ENCODE measurements at places on chromosomes 5 and 9.

DNA sequence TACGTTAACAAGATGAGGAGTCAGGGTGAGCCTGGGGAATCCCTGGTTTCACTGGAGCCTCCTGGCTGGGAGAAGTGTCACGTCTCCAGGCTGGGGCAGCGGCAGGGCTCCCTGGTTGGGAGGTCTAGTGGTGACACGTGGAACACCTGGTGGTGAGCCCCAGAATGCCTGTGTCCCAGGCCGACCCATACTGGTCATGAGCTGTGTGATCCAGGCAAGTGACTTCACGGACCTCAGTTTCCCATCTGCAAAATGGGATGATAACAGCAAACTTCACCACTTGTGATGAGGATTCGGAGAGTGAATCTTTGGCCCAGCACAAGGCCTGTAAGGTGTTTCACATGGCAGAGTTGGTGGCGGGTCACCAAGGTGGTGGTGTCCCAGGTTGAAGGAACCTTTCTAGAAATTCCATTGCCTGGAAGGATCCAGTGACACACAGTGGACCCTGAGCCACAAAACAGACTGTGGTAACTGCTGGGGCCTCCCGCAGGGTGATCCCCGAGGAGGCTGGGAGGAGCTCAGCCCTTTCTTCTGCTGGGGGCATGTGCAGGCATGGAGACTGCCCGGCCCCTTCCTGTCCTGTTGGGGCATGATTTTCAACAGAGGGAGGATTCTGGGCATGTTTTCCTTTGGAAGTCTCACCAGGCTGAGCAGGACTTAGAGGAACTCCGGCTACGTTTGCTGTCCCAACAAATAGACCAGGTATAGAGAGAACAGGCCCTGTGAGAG lies 153.9 kb upstream of the IER5L start:
- no peak for DNase-seq

DNA sequence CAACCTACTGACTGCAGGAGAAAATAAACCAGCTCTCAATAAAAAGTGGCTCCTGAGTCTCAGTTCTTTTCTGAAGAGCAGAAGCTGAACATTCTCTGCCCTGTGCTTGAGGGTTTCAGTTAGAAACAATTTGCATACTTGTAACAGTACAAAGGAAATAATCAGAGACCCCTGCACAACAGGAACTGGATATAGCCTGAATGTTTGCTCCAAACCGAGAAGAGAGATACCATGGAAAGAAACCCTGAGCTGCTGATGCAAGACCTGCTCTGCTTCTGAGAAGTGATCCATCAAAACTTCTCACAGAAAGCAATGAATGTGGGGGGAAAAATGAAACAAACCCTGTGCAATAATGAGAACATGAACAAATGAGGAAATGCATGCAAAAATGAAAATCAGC lies 592.9 kb downstream of the SEMA5A start:
- DNase-seq: no peak

- DNase-seq: no peak
These were observed 589 bp downstream of the CKS2 start for GRCh38 chr9:89311346-89312221.

GRCh38 chr5:31408814-31409213 lies 123.1 kb downstream of the DROSHA start:
- no peak for DNase-seq

DNA sequence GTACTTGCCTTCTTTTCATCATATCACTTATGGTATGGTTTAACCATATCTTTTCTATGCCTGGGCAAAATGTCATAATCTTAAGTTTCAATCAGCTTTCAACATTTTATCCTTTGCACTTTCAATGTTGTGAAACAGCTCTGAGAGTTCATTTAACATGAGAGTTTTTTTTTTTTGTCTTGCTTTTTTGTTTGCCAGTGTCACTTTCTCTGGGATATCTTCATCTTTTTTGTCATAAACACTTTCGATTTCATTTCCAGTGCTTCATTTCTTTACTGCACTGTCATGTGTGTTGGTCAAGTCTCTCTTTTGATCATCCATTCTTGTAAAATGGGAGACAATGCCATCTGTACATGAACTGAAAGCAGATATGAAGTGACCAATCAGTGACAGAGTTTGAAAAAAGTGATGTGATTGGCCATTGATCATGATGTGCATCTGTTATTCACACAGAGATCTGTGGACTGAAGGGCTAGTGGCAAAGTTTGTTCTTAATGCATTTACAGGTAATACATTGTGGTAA lies 7.5 kb upstream of the POU5F2 start:
- no peak for DNase-seq

GRCh38 chr5:1668141-1668721 lies 131.4 kb downstream of the MRPL36 start:
- no peak for DNase-seq

DNA sequence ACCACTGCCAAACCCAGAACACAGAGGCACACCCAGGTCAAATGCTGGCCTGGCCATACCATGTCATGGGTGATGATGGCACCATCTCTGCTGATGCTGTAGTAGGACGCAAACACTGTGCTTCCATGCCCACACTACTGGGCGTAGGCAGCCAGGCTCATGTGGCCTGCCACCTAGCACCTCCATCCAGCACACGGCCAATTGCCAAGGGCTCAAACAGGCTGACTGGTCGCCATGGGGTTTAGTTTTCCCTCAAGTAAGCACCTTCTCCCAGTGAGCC lies 39.4 kb downstream of the BICD2 start:
- DNase-seq: no peak

GRCh38 chr5:53087621-53088121 lies 21.9 kb downstream of the MOCS2 start:
- no peak for DNase-seq

DNA sequence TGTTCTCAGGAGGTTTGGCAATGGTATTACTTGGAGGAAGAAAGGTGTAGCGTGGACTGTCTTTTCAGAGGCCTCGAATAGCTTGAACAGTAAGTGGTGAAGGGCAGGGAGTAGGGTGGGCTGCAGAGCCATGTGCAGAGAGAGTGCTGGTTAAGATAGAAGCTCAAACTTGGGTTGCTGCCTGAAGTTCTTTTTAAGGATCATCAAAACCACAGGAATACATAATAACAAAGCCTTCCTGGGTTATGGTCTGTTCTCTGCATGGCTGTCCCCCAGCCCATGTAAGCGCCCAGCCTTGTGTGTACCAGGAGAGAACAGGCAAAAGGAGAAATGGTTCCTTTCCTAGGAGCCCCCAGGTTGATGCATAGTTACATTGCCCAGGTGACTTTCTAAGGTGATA lies 43.9 kb downstream of the RCL1 start:
- no peak for DNase-seq

GRCh38 chr9:19381656-19382055 lies 1.6 kb upstream of the RPS6 start:
- DNase-seq: no peak

GRCh38 chr5:78293851-78294247 lies 649 bp downstream of the AP3B1 start:
- DNase-seq: no peak

DNA sequence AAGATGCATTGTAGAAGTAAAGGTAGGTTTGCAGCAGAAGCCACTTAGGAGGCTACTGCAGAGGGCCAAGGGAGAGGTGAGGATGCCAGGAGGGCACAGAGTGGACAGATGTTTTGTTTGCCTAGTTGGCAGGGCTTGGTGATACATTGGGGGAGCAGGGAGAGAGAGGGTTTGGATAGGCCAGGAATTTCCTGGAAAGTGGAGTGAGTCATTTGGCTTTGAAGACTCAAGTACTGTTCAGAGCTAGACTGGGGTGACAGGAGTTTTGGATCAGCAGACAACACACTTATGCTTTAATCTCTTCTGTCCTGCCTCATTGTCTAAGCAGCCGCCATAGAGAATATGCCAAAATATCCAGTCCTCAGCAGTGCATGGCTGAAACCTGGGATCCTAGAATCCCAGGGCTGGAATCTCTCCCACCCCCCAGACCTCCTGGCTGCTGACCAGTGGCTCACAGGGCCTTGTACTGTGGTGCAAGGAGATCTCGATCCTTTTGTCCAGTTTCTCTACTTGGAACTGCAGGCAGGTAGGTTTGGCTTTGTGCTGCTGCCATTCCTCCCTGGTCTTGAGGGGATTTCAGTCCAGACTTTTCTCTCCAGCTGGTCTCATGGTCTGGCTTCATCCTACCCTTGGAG lies 11.0 kb downstream of the TMEM268 start:
- DNase-seq: no peak

DNA sequence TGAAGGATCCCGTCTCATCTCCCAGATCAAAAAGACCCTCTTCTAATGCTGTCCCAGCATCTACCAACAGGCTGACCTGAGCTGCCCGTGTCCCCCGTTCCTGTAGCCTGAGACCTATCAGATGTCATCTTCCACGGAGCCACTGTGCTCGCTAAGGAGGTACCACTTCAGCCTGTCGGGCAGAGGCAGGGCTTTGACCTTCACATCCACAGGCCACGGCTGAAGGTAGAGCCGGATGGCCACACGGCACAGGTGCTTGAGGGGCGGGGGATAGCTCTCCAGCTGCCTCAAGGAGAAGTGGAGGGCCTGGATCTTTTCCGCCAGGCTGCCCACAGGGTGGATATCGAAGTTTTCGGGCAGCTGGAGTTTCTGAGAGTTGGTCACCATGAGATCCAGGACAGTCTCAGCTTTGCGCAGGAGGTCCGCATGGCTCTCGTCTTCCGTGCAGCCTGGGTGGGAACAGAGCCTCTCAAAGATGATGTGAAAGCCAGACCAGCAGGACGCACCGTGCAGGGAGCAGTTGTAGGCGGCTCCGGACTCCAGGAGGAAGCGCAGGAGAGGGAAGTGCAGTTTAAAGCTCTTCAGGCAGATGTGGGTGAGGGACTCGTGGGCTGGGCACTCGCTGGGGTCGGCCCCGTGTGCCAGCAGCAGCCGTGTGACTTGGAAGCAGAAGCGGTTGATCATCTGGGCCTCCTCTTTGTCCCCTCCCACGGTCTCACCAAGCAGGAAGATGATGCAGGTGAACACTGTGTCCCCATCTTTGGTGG lies 4.1 kb downstream of the ASB6 start:
- DNase-seq: no peak

DNA sequence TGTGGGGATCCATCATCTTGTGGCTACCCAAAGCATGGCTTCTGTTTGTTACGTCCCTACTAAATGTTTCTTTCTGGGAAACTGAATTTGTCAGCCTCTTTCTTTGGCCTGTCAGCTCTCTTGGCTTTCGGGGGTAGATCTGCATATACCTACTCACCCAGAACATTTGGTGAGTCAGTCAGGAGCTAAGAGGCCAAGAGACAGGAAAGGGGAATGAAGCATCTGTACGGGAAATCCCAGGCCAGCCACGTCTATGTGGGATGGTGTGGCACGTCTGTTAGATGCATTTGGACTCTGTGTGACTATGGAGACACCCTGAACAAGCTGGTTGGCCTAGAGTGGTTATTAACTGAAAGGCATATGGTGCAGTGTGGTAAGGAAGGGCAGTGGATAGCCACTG lies 58.1 kb downstream of the CDO1 start:
- DNase-seq: no peak

DNA sequence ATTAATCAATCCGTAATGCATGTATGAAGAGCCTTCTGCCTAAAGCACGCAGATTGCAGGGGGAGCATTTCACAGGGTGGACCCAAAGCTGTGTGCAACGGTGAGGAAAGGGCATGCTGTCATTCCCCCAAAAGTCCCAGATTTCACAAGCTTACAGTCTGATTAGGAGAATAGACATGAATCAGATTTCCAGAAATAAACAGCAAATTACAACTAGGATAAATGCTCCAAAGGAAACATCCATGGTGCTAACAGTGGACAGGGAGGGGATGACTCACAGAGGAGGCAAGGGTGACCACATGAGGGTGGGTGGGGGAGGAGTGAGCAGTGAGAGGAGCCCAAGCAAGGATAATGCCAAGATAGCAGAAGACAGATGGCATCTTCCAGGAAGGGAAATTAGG lies 258.4 kb upstream of the TAS2R1 start:
- DNase-seq: no peak

- DNase-seq: no peak
These were observed 21.0 kb upstream of the CDKN2B start for GRCh38 chr9:22030101-22030598.

- DNase-seq: no peak
These were observed 88.0 kb downstream of the INIP start for GRCh38 chr9:112629671-112630485.

GRCh38 chr5:107418071-107418470 lies 252.7 kb downstream of the EFNA5 start:
- DNase-seq: no peak

- no peak for DNase-seq
These were observed 420.5 kb downstream of the EBF1 start for GRCh38 chr5:158679221-158679641.

- no peak for DNase-seq
These were observed 211.6 kb downstream of the DTWD2 start for GRCh38 chr5:118776755-118777154.

DNA sequence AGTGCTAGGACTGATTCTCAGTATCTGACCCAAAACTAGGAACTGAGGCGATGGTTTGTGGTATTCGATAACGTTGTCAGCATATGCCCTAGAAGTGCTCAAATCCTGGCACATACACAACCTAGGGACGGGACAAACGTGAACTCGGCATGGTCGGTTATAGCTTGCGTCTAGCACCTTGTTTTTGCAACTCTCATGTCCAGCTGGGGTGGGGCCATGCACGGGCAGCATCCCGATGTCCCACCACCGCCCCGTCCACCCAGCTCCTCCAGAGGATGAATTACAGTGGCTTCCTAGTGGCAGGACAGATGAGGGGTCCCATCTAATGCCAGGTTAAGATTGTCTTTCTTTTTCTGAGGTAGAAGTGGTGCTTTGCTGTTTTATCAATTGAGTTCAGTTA lies 31.6 kb downstream of the PROP1 start:
- no peak for DNase-seq

GRCh38 chr5:79746642-79747569 lies 57.3 kb downstream of the CMYA5 start:
- no peak for DNase-seq

GRCh38 chr5:124546643-124547042 lies 199.8 kb downstream of the ZNF608 start:
- no peak for DNase-seq

- peak; percentile 81 for DNase-seq
These were observed at the start of gene MAPK9 for GRCh38 chr5:180291943-180292831. Gene MAPK9, minus strand, starts transcription at chr5:180292083. Its CDS starts 11,522 bp downstream, at chr5:180280561.

DNA sequence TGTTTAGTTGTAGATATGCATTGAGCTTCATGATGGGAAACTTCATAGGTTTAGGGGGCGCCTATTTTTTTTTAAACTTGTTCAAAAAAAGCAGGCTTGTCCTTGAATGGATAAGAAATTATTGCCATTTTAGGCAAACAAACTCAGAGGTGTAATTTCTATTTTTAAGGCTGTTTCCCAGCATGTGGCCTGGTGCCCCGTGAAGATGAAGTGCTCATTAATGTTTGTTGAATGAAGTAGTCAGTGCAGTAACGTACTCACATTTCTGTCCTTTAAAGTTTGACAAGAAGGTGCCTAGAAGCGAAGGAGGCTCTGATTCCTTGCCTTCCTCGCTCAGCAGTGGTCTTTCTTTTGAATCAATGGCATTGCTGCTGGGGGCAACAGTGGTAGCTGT lies 54.3 kb downstream of the ZNF618 start:
- DNase-seq: no peak

- no peak for DNase-seq
These were observed 73.1 kb upstream of the FST start for GRCh38 chr5:53407373-53407772.

- no peak for DNase-seq
These were observed 267.3 kb downstream of the CD180 start for GRCh38 chr5:66929281-66929680.

GRCh38 chr9:118595719-118596305 lies 773.4 kb downstream of the BRINP1 start:
- no peak for DNase-seq

GRCh38 chr5:56669534-56670483 lies 145.5 kb upstream of the MAP3K1 start:
- no peak for DNase-seq

GRCh38 chr9:130981002-130981755 lies 27.8 kb upstream of the LAMC3 start:
- DNase-seq: no peak
